ENCODE measurements at places on chromosomes 11 and 22. TPM values are rescaled to one million over a fixed set of nuclear protein-coding genes. Genes with fewer than 3 reads are reported as not detected.

Gene OR8D4
- not detected for total RNA-seq

Gene GRIA4
- total RNA-seq, result not detected

Gene OR6A2
- 0.10 TPM for total RNA-seq

Gene GALR3
- not detected for total RNA-seq

Gene GLYATL2
- not detected for total RNA-seq

Gene MUC2
- not detected for total RNA-seq

Gene IRAG1
- not detected for total RNA-seq

Gene ALDH3B1
- total RNA-seq, result not detected

Gene MN1
- total RNA-seq, result 0.06 TPM

Gene HTATIP2
- 45.7 TPM for total RNA-seq

GRCh38 chr11:122516686-122517085 is 138.8 kb upstream of the UBASH3B start:
- DNase-seq, result no peak

- no peak for DNase-seq
These were observed 3.7 kb downstream of the KCNK4 start for GRCh38 chr11:64294774-64295173.

DNA sequence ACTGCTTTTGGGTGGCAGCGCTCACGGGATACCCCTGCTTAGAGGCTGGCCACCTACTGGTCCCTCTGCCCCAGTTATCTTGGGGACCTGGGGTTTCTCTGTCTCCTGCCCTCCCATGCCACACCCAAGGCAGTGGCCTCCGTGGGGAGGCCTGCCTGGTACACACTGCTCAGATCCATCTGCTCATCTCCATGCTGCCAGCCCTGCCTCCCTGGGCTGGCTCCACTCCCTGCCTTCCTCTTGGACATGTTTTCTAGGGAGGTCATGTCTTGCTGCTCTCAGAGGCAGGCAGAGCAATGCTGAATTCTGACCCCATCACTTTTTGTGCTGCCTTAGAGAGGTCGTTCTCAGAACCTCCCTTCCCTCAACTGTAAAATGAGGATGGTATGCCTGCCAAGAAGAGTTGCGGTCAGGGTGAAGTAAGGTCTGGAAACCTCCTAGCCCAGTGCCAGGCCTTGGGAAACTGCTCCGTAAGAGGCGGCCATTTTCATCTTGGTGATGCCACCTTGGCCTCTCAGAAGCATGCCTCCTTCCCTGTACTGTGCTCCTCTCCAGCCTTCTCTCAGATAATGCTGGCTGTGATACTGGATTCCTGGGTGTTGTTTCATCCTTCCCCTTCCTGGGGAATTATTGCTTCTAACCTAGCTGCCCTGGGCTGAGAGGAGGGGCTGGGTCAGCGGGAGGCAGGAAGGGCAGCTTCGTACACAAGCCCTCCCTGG is 186.4 kb upstream of the ZBED5 start:
- DNase-seq, result no peak

- DNase-seq, result no peak
These were observed 41.6 kb downstream of the MRGPRX2 start for GRCh38 chr11:19018901-19019300.

DNA sequence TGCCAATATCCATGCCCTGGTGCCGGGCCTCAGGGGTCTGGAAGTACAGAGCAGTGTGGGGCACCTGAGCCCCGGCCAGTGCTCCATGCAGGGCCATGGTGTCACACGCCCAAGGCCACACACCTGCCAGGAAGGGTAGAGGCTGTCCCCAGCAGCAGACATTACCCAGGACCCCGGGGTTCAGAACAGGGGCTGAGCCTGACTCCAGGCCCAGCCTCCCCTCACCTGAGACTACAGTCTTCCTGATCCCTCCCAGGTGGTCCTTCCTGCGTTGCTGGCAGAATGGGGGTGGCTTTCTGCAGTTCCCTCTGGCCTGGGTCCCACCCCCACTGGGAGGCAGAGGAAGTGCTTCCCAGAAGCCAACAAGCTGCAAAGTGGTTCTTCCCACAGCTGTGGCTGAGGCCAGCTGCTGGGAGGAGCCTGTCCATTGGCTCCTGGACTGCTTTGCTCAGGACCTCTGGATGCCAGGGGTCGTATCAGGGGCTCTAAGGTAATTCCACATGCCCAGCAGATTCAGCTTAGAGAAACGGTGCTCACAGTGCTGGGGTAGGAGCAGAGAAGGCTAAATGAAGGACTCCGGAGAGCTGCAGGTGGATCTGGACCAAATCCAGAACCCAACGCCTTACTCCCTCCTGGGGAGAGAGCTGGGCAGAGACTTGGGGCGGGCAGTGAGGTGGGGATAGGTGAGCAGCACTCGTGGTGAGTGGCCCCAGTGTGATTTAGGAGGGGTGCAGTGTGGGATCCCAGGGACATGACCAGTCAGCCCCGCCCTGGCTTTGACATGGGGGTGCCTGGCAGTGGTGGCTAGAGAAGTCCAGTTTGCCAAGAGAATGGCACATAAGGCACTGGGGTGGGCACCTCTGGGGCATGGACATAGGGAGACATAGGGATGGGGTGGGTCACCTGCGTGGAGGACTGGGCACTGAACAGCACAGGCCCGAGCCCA is 12.6 kb downstream of the TCIRG1 start:
- DNase-seq, result no peak

DNA sequence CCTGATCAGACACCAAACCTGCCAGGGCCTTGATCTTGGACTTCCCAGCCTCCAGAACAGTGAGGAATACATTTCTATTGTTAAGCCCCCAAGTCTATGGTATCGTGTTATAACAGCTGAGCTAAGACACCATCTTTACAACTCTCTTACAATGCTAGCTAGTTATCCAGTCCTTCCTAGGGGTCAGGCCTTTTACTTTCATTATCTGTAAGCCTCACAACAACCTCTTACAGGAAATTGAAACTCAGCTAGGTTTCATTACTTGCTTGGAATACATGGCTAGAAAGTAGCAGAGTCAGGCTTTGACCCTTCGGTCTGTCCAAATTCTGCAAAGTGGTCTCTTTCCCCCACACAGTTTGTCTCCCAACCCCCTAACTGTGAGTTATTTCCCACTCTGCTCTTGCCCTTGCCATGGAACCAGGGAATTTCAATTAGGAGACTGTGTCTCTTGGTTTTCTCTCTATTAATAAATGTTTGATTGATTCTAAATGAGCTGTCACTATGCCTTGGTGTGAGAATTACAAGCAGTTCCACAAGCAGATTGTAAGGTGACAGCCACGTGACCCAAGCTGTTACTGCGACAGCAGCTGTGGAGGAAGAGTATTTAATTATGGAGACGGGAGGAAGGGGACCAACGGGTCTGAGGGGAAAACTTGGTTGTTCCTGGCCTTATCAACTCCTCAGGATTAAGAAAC is 38.4 kb upstream of the CLMP start:
- peak; percentile 8 for DNase-seq

- no peak for DNase-seq
These were observed 28.2 kb downstream of the HEPHL1 start for GRCh38 chr11:94049351-94049750.

GRCh38 chr11:76209973-76210930 is 4.0 kb upstream of the WNT11 start:
- DNase-seq, result peak; percentile 35

GRCh38 chr11:85809863-85810262 is 1.1 kb downstream of the SYTL2 start:
- peak; percentile 18 for DNase-seq

- DNase-seq, result no peak
These were observed 27.6 kb upstream of the BMAL1 start for GRCh38 chr11:13249992-13250391.

DNA sequence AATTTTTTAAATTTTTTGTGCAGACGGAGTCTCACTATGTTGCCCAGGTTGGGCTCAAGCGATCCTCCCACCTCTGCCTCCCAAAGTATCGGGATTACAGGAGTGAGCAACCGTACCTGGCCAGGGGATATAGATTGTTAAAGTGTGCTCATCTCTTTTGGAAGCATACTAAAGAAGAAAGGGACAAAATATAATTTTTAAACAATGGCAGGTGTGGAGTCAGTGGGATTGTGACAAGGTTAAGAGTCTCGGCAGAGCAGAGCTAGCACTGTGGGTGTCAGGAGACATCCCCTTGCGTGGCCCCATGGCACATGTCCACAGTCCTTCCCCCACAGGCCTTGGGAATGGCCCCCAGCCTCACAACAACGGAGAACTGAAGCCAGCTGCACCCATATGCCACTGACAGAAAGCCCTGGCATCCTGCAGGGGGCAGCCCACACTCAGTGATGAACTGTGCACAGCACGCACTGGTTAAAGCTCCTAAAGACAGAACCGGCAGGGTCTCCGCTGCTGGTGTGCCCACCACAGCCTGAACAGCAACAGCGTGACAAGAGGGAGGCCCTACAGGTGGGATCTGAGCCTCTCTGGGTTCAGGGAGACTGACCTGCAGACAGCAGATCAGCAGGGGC is 29.9 kb downstream of the SERPIND1 start:
- DNase-seq, result peak; percentile 46

Data from activated naive CD8-positive, alpha-beta T cell treated with anti-CD3 and anti-CD28 coated beads for 36 hours (primary cell).